ENCODE measurements at places on chromosomes 2 and 18. TPM values are rescaled to one million over a fixed set of nuclear protein-coding genes. Genes with fewer than 3 reads are reported as not detected.
A peak's percentile ranks its signal among the peaks of the same experiment; 100 is the strongest.

GRCh38 chr2:99727199-99727598, 237.4 kb upstream of the REV1 start:
- peaks cover 2% of the 10 kb centered on the region for H3K27me3 ChIP-seq
- H3K4me3 ChIP-seq = no peak overlapping the region
- H3K36me3 ChIP-seq = no peaks in the 10 kb centered on the region
- no peak for DNase-seq

GRCh38 chr2:74415762-74416395, 5.5 kb downstream of the C2orf81 start:
- no peak overlapping the region for H3K27ac ChIP-seq
- no peak for DNase-seq
- no peaks in the 10 kb centered on the region for H3K36me3 ChIP-seq

DNA sequence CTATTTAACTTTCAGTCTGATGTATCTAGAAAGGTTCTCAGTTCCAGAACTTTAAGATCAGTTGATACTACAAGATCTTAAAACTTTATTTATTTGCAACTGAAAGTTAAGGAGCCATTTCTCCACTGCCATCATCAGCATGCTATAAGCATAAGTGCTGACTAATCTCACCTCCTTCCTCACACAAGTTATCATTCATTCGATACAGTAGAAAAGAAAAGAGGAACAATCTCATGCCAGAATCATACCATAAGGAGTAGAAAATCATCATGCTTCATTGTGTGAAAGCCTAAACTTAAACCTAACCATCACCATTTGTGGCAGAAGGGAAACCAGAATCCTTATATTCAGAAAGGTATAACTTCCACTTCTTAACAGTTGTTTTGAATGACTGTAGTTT, 176.6 kb upstream of the NRXN1 start:
- H3K27me3 ChIP-seq = no peaks in the 10 kb centered on the region
- H3K4me3 ChIP-seq = no peak overlapping the region
- no peak for DNase-seq
- H3K27ac ChIP-seq = no peak overlapping the region
- H3K4me1 ChIP-seq = no peaks in the 10 kb centered on the region

DNA sequence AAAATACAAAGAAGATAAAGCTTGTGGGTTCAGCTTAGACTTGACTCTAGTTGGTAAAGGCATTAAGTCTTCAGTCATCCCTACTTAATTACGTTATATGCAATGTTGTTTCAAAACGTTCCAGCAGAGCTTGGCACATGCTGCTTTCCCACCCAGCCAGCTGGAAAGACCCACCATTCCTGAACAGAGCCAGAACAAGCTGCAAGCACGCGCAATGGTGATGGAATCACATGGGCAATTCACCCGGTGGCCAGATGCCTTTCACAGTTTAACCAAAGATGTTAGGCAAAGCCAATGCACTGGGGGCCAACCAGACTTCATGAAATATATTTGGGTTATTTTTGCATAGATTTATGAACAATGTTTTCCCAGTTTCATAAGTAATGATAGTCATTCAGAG, 123.4 kb upstream of the CDH20 start:
- no peak overlapping the region for H3K27ac ChIP-seq
- no peaks in the 10 kb centered on the region for H3K27me3 ChIP-seq
- no peak overlapping the region for H3K4me3 ChIP-seq
- no peaks in the 10 kb centered on the region for H3K36me3 ChIP-seq

GRCh38 chr2:46689993-46690392, 210.6 kb downstream of the TMEM247 start:
- no peaks in the 10 kb centered on the region for H3K27me3 ChIP-seq
- no peak for DNase-seq
- H3K4me3 ChIP-seq = no peak overlapping the region
- H3K4me1 ChIP-seq = peaks cover 14% of the 10 kb centered on the region
- no peak overlapping the region for H3K27ac ChIP-seq
- H3K36me3 ChIP-seq = no peaks in the 10 kb centered on the region

GRCh38 chr18:57052173-57052572, 94.7 kb upstream of the BOD1L2 start:
- H3K4me3 ChIP-seq = no peak overlapping the region
- H3K36me3 ChIP-seq = no peaks in the 10 kb centered on the region
- H3K4me1 ChIP-seq = no peaks in the 10 kb centered on the region
- DNase-seq = no peak
- no peak overlapping the region for H3K27ac ChIP-seq

SERPINB2 gene
- 0.24 TPM for total RNA-seq

GRCh38 chr2:237359518-237359840, 54.5 kb downstream of the COL6A3 start:
- H3K4me1 ChIP-seq = no peaks in the 10 kb centered on the region
- no peaks in the 10 kb centered on the region for H3K27me3 ChIP-seq
- no peaks in the 10 kb centered on the region for H3K36me3 ChIP-seq
- DNase-seq = no peak

DTNA gene
- total RNA-seq = 15.3 TPM

MYL1 gene
- total RNA-seq = not detected

- no peak overlapping the region for H3K27ac ChIP-seq
- DNase-seq = no peak
- no peaks in the 10 kb centered on the region for H3K36me3 ChIP-seq
- H3K4me3 ChIP-seq = no peak overlapping the region
- H3K27me3 ChIP-seq = no peaks in the 10 kb centered on the region
- peaks cover 64% of the 10 kb centered on the region for H3K4me1 ChIP-seq
Measured at GRCh38 chr2:54581326-54582039, 125.4 kb downstream of the SPTBN1 start.

ABCG8 gene
- total RNA-seq = not detected

DNA sequence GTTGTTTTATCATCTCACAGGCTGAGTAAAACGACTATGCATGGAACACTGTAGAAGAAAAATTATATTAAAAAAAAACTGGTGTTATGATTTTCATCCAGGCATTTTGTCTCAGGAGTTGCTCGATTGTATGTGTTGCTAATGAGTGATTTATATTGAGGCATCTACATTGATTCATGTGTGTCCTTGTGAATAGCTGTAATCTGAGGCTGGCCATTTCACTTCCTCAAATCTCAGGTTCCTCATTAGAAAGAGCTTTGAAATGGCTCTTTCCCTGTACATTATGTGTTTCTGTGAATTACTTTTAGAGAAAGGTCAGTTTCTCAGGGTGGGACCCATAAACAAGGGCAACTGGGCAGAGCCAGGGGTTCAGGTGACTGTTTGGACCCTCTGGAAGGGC, 2.3 kb downstream of the IL18R1 start:
- DNase-seq = no peak
- no peaks in the 10 kb centered on the region for H3K27me3 ChIP-seq
- peaks cover 3% of the 10 kb centered on the region for H3K4me1 ChIP-seq
- no peak overlapping the region for H3K4me3 ChIP-seq
- no peak overlapping the region for H3K27ac ChIP-seq
- H3K36me3 ChIP-seq = no peaks in the 10 kb centered on the region

DNA sequence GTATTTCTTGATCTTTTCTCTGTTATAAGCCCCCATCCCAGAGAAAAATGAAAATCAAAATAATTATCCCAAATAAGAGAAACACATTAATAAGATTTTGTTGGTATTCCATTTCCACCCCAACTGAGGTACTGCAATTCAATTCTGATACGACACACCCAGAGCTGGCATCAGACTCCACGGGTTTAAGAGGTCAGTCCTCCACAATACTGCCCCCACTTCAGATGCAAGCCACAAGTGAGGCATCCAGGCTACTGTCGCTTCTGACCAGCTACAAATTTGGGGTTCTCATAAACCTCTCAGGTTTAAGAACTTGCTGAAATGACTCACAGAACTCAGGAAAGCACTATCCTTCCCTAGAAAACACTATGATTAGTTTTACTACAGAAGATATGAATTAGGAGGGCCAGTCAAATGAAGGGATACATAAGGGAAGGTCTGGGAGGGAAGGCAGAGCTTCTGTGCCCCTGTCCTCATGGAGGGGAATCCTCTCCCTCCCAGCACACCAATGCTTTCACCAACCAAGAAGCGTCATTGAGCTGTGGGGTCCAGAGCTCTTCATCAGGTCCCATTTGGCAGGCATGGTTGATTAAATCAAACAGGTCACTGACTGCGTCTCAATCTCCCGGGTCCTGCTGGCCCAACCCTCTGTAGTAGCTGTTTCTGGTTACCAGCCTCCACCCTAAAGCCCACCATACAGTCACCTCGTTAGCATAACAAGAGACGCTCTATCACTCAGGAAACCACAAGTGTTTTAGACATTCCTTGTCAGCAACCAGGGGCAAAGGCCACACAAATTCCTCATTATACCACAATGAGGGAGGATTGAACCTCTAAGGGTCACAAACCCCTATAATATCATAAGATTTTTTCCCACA, 46.2 kb downstream of the IWS1 start:
- DNase-seq = no peak
- no peaks in the 10 kb centered on the region for H3K4me1 ChIP-seq
- H3K4me3 ChIP-seq = no peak overlapping the region
- no peak overlapping the region for H3K27ac ChIP-seq
- H3K27me3 ChIP-seq = no peaks in the 10 kb centered on the region
- H3K36me3 ChIP-seq = peaks cover 11% of the 10 kb centered on the region

- H3K4me1 ChIP-seq = peaks cover 39% of the 10 kb centered on the region
- H3K27ac ChIP-seq = no peak overlapping the region
- no peaks in the 10 kb centered on the region for H3K27me3 ChIP-seq
- H3K36me3 ChIP-seq = no peaks in the 10 kb centered on the region
- no peak overlapping the region for H3K4me3 ChIP-seq
Measured at GRCh38 chr2:186540941-186541340, 48.9 kb upstream of the ITGAV start.

DNA sequence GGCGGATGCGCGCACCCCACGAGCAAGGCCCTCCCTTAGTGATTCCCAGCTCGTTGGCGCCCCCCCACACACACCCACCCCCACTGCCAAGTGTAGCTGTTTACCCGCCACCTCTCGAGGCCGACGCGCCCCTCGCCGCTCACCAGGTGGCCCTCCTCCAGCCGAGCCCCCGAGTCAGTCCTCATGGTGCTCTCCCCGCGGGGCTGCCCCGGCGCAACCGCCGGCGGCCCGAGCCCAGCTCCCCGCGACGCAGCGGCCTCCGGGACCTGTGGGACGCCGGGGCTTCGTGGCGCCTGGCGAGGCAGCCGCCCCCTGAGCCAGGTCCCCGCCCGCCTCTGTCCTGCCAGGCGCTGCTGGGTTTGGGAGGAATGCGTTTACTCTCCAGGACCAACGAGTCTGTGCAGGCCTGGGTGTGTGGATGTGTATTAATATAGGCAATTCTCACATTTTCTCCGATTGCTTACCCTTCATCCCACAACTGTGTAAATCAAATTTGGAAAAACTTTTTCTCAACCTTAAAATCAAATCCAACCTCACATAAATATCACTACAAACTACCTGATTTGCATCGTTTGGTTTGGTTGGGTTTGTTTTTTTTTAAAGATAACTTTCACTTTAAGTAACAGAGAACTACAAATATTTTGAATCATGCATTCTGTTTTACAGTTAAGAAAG, at the start of gene TMEM237:
Gene TMEM237 (minus strand): TSS at position 288 of the 675 bp plus-strand sequence. CDS start 103 bp downstream, at position 185.
- no peaks in the 10 kb centered on the region for H3K36me3 ChIP-seq
- peak within 1 kb of the TSS; percentile 62 for H3K4me3 ChIP-seq
- peak; percentile 61 for DNase-seq
- H3K4me1 ChIP-seq = peaks cover 12% of the 10 kb centered on the region

GRCh38 chr2:193482557-193482956, 1287.8 kb upstream of the TMEFF2 start:
- H3K27ac ChIP-seq = no peak overlapping the region
- no peaks in the 10 kb centered on the region for H3K4me1 ChIP-seq
- no peaks in the 10 kb centered on the region for H3K36me3 ChIP-seq
- no peak overlapping the region for H3K4me3 ChIP-seq
- DNase-seq = no peak
- no peaks in the 10 kb centered on the region for H3K27me3 ChIP-seq

DNA sequence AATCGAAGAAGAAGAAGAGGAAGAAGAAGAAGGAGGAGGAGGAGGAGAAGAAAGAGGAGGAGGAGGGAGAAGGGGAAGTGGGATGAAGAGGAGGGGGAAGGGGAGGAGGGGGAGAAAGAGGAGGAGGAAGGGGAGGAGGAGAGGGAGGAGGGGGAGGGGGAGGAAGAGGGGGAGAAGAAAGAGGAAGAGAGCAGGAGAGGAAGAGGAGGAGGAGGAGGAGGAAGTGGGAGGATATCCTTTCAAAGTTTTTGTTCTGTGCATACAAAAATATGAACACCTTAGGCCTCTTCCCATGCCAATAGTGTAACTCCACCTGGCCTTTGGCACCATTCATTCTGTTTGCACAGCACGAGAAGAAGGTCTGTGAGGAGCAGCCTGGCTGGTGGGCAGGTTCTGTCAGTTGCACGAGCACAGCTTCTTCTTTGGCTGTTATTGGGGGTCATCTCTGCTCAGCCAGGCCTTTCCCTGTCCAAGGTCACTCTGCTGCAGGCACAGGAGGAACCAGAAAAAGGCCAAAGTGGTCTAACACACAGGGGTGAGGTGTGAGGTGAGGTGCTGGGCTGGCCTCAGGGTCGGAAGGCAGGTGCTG, 25.8 kb upstream of the PLB1 start:
- no peak overlapping the region for H3K4me3 ChIP-seq
- peaks cover 4% of the 10 kb centered on the region for H3K4me1 ChIP-seq
- H3K27ac ChIP-seq = no peak overlapping the region
- H3K27me3 ChIP-seq = no peaks in the 10 kb centered on the region

UGT1A8 gene
- total RNA-seq = not detected

TWIST2 gene
- total RNA-seq = 1.2 TPM

- H3K4me3 ChIP-seq = no peak overlapping the region
- DNase-seq = no peak
- no peaks in the 10 kb centered on the region for H3K36me3 ChIP-seq
- H3K27me3 ChIP-seq = no peaks in the 10 kb centered on the region
- H3K27ac ChIP-seq = no peak overlapping the region
Measured at GRCh38 chr2:174181368-174181767, 67.0 kb downstream of the OLA1 start.
